ENCODE measurements at places on chromosomes 7 and 10.
A peak's percentile ranks its signal among the peaks of the same experiment; 100 is the strongest.

GRCh38 chr7:19554581-19554980, 154.3 kb downstream of the POLR1F start:
- DNase-seq: no peak

- DNase-seq: no peak
These were observed 6.9 kb downstream of the PFKP start for GRCh38 chr10:3074145-3074665.

DNA sequence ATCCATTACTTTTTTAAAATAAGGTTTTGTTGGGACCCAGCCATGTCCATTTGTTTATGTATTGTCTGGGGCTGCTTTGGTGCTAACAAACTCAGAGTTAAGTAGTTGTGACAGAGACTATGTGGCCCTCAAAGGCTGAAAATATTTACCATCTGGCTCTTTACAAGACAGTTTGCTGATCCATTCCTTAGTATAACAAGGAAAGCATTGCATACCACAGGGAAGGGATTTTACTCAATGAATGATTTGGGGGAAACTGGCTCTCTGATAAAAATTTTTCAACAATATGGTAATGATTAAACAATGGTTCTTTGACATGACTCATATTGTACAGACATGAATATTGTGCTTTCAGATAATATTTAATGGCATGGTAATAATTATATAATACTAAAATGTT, 738.1 kb downstream of the KCNMA1 start:
- no peak for DNase-seq

DNA sequence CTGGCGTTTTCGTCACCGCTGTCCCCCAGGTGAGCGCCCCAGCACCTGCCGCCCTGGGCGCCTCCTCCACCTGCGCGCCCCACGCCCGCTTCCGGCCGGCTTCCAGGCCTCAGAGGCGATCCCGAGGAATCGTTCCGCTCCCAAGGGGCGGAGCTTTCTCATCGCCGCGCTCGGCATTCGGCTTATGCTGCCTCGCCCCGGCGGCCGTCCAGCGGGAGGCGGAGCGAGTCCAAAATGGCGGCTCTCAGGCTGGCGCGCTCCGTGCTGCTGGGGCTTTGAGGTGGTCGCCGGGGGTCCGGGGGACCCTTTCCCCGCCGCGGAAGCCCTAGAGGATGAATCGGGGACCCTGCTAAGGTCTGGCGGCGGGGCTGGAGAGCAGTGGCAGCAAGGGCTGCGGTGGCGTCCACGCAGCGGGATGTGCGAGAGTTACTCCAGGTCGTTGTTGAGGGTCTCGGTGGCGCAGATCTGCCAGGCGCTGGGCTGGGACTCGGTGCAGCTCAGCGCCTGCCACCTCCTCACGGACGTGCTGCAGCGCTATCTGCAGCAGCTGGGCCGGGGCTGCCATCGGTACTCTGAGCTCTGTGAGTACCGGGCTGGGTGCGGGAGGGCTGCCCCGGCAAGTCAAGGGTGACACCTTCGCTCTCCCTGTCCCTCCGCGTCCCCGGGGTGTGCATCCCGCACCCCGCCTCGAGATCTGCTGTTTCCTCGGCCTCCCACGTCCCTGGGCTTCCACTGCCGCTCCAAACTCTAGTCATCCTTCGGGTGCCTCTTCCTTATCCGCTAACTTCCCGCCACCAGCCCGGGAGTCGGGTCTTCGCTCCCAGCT, at the start of gene TAF3:
TSS of gene TAF3 (plus strand) at position 211 of the 826 bp plus-strand sequence. CDS start at position 416, 205 bp downstream.
- peak; percentile 81 for DNase-seq

GRCh38 chr10:17213646-17214349, 12.3 kb upstream of the TRDMT1 start:
- no peak for DNase-seq

GRCh38 chr10:14700546-14700945, 74.2 kb downstream of the FAM107B start:
- DNase-seq: no peak

GRCh38 chr7:84237533-84238173, 43.1 kb upstream of the SEMA3A start:
- DNase-seq: no peak

GRCh38 chr7:24913801-24914464, 66.0 kb downstream of the OSBPL3 start:
- DNase-seq: no peak

- peak; percentile 76 for DNase-seq
These were observed 98.9 kb downstream of the DYNC1I1 start for GRCh38 chr7:95871075-95871848.

- DNase-seq: no peak
These were observed 43.3 kb upstream of the BTRC start for GRCh38 chr10:101310529-101311184.

GRCh38 chr10:86971232-86971991, 3.1 kb downstream of the ADIRF start:
- no peak for DNase-seq

DNA sequence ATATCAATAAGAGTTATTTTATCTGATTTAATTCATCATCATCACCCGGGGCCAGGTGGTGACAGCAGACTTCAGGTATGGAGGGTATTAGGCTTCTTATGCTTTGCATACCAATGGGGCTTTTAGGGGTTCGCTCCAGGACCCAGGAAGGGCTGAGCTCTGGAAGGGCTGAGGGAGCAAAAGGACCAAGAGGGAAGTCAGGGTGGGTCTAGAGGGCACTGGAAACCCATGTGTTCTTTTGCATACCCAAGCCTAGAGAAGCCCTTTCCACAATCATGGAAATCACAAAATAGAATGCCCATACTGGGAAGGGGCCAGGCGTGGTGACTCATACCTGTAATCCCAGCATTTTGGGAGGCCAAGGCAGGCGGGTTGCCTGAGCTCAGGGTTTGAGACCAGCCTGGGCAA, 30.9 kb upstream of the VCL start:
- no peak for DNase-seq

DNA sequence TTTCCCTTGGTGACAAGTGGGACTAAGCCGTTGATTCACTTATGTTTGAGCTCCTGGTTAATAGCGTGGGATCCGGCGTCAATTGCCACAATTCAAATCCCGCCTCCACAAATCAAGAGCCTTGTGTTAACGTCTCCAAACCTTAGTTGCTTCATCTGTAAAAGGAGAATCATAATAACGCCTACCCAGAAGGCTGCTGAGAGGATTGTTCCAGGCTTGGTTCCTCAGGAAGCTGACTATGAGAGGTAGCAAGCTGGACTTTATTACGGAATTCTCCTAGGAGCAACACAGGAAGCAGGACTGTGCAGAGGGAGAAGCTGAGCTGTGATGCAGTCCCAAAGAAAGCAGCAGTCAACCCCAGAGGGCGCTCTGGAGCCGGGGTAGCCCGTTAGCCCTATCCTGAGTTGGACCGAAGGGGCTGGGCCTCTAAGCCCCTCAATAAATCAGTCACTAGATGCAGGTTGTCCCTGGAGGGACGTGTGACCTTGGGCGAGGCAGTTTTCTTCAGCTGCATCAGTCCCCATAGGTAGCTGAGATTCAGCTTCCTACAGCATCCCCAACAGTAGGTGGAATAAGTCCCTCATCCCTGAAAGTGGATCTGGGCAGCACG, 6.9 kb upstream of the BAG3 start:
- DNase-seq: no peak

- DNase-seq: no peak
These were observed 6.2 kb upstream of the MARVELD1 start for GRCh38 chr10:97707134-97707861.

- no peak for DNase-seq
These were observed 58.9 kb downstream of the PRKAR2B start for GRCh38 chr7:107103369-107103768.

DNA sequence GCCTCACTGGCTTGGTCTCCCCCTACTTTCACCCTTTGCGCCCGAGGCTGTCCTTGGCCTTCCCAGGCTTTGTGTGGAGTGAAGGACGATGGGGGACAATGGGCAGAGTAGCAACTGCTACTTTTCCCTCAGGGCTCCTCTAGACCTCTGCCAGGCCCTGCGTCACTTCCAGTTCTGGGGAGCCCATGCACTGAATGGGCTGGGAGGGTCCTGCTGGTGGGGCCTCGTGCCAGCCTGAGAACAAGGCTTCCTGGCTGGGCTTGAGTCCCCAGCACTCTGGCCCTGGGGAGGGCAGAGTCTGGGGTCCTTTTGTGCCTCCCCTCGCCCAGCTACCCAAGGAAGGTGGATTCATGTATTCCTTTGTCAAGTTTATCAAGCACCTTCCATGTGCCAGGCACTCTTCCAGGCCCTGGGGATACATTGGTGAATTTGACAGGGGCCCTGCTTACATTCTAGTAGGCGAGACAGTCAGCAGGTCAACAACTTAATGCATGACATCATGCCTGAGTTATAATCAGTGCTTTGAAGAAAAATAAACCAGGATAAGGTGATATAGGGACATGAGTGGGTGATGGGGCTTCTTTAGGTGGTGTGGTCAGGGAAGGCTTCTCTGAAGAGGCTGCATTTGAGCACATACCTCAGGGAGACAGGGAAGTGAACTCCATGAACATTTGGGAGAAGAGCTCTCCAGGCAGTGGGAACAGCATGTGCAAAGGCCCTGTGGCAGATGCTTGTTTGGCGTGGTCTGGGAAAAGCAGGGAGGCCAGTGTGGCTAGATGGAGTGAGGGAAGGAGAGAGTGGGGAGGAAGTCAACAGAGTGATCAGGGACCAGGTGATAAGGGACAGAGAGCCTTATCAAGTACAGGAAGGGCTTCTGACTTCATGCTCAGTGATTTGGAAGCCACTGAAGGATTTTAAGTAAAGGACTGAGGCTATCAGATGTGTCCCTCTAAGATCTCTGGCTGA, 14.1 kb downstream of the ZMIZ1 start:
- DNase-seq: no peak

- no peak for DNase-seq
These were observed 45.3 kb upstream of the MYL10 start for GRCh38 chr7:101674439-101674838.

DNA sequence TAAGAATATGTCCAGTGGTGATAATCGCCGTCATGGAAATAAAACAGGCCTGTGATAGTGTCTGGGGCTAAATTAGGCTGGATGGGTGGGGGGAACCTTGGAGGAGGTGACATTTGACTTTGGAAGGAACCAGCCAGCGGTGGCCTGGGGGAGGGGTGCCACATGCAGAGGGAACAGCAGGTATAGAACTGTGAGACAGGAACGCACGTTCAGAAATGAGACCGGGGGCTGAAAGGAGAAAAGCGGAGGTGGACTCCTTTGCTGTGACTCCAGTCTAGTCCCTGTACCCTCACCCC, 2.6 kb upstream of the CYP26A1 start:
- no peak for DNase-seq

DNA sequence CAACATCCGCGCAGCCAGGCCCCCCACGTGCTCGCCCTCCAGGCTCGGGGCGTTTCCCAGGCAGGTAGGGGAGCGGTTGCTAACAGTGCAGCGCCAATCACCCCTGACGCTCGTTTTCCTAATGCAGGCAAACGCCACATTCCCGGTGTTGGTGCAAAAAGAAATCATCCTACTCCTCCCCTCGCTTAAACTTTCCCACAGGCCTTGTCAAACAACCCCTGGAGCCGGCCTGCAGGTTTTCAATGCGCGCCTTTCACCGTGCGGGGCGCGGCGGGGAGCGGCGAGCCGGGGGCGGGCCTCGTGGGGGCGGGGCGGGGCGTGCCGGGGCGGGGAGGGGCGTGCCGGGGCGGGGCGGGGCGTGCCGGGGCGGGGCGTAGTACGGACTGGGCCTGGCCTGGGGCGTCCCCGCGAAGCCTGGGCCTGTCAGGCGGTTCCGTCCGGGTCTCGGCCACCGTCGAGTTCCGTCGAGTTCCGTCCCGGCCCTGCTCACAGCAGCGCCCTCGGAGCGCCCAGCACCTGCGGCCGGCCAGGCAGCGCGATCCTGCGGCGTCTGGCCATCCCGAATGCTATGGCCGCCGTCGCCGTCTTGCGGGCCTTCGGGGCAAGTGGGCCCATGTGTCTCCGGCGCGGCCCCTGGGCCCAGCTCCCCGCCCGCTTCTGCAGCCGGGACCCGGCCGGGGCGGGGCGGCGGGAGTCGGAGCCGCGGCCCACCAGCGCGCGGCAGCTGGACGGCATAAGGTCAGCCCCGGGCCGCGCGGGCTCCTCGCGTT, at the start of gene ECHDC3:
TSS of gene ECHDC3 (plus strand) at position 374 of the 770 bp plus-strand sequence. CDS start at position 569, 195 bp downstream.
- DNase-seq: peak; percentile 14

DNA sequence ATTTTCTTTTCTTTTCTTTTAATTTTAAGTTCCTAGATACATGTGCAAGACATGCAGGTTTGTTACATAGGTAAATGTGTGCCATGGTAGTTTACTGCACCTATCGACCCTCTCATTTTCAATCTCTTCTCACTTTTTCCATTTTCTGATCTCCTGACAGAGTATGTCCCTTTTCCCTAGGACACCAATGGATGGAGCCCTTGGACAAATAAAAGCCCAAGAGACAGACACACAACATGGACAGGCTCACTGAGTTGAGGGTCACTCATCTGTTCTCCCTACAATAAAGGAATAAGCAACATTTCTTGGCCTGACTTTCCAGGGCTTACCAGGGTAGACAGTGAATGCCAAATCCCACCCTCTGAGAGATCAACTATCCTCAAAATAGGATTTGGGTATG, 15.2 kb upstream of the UBE2D1 start:
- no peak for DNase-seq

- no peak for DNase-seq
These were observed 26.7 kb downstream of the CREB3L2 start for GRCh38 chr7:137975221-137975620.

GRCh38 chr10:64508029-64508661, 986.9 kb downstream of the REEP3 start:
- DNase-seq: no peak

GRCh38 chr7:100803398-100804161, 23.7 kb downstream of the EPHB4 start:
- no peak for DNase-seq

GRCh38 chr10:10804998-10805740, 212.5 kb upstream of the CELF2 start:
- DNase-seq: no peak

GRCh38 chr10:21976739-21977138, 26.8 kb downstream of the DNAJC1 start:
- no peak for DNase-seq
